Stimulated activated CD4-positive, alpha-beta T cell treated with anti-CD3 and anti-CD28 coated beads, Interleukin-15, amount 100 ng/mL, for 24 hours (primary cell): ENCODE measurements at places on chromosomes 12 and 14.

DNA sequence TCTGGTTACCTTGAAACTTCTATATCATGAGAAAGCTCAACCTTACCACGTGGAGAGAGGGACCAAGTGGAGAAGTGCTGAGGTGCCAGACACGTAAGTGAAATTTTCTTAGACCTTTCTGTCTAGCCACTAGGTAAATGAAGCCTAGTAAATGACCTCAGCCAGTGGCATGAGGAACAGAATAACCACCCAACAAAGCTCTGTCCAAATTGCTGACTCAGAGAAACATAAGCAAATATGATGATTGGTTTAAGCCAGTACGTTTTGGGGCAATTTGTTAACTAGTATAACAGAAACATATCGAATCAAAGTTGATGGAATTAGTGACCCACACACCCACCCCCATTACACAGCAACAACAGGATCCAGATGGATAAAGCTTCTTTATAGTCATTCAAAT is 75.2 kb upstream of the MAX start:
- DNase-seq = no peak

DNA sequence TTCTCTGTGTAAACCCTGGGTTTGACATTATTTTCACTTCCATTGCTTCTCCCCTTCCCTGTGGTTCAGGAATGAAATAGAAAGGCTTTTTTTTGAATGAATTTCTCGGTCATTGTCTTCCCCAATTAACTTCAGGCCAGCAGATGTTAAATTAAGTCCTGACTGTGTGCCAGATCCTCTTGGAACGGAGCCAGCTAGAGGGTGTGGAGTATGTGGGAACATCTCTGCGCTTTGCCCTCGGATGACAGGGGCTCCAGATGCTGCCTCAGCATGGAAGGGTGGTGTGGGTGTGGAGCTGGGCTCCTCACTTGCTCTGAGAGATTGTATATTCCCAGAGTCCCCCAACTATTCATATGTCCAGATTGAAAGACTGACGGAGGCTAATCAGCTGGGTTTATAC is 13.1 kb downstream of the KRT85 start:
- DNase-seq = no peak

- no peak for DNase-seq
These were observed 53.2 kb downstream of the ATG2B start for GRCh38 chr14:96309896-96310330.

- no peak for DNase-seq
These were observed 17.1 kb upstream of the PAWR start for GRCh38 chr12:79707830-79708229.

DNA sequence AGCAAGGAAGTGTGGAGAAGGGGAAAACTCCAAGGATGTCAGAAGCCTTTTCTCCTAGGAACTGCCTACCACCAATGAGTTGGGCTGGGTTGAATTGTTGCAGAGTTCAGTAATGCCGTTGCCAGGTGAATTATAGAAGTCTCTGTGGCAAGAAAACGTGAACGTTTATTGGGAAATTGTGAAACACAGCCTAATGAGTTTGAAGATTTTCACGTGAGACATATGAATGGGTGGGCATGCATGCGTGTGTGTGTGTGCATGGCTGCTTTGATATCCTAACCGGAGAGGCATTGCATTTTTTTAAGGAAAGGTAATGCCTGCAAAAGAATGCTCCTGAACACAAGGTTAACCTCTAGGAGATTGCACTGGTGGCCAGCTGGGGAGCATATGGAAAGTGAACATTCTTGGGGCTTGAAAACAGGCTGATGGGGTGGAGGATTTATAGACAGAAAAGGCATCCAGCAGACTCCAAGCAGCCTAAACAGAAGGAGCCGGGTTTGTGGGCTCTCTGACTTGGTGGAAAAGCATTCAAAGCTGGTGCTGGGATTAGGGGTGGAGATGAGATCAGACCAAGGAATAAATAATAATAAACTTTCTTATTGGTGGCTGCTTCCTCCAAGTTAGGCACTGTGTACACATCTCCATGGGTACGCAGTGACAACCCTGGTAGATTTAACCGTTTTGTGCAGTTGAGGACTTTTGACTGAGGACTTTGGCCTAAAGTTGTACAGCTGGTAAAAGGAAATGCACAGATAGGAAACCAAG is 67.8 kb downstream of the NTF3 start:
- DNase-seq = no peak

GRCh38 chr12:52300796-52301691 is 9.7 kb upstream of the KRT81 start:
- DNase-seq = no peak

- no peak for DNase-seq
These were observed 507.6 kb downstream of the PCNX1 start for GRCh38 chr14:71414631-71415403.

DNA sequence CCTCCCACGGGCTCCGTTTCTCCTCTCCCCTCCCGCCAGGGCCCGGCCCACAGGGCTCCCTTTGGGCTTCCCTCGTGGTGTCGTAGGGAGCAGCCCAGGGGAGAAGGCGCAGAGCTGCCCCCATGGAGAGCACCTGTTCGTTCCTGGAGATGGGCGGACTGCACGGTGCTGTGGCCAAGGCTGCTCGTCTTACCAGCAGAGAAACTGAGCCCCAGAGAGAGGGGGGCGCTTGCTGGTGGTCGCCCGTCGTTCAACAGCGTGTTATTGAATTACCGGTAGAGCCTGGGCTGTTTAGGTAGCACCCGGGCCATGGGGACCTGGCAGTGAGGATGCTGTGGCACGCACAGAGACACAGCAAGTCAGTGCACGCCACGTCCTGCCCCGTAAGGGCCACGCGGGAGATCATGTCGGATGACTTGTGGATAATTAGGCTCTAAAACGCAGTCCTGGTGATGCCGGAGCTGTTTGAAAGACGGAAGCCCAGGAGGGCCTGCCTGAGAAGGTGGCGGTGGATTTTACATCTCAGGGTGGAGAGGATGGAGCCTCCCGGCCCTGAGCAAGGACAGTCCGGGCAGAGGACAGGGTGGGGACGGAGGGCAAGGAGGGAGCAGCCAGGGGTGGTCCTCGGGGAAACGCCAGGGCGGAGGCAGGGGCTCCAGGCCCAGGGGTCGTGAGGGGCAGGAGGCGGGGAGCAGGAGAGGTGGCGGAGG is 134.4 kb downstream of the ADGRD1 start:
- no peak for DNase-seq

DNA sequence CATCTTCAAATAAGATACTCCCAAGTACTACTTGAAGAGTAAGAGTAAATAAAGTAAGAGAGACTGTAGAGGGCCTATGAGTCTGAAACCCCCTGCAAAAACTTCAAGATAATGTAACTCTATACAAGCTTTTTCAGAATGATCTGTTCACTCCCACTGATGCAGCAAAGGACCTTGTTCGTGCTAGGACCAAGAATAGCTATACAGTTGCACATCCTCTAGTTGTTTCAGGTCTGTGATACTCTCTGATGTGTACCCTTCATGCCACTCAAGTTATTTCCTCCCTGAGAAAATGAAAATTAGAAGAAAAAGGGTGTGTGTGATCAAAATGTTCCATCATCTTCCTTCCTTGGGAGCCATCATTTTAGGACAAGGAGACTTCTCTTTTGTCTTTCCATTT is 204.4 kb downstream of the ALX1 start:
- DNase-seq = no peak

- no peak for DNase-seq
These were observed 4.1 kb downstream of the TEP1 start for GRCh38 chr14:20409226-20409625.

DNA sequence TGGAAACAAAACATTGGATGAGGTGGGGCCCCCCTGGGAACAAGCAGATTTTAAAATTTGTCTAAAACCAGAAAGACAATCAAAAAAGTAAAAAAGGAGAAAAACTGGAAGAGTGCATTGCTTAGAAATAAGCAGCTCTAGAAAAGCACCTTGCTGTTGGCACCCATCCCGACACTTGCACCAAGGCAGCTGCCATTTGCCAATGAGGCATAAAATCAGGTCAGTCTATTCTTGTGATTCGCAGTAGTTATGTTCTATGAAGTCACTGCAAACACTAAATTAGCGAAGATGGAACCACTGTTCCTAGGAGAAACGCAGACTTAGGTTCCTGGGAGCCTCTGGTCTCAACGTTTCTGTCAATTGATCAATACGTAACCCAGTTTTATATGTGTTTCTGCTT is 16.2 kb downstream of the VPS33A start:
- no peak for DNase-seq

DNA sequence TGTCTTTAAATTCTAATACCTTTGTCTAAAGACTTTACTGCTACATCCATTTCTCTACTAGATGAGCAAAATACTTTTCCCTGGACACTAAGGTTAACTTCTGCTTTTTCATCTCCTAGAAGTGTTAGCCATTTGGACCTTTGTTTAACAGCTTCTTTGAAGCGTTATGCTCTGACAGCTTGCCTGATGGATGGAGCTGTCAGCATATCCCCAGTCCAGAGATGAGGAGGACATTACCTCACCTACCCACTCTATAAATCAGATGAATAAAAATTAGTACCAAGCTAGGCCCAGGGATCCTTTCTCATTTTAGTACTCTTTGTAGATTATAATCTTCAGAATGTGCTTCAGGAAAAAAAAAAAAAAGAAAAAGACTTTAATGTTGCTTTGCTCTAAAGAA is 222.7 kb downstream of the PELI2 start:
- no peak for DNase-seq

GRCh38 chr12:6092784-6093722 is 31.4 kb downstream of the VWF start:
- DNase-seq = no peak

DNA sequence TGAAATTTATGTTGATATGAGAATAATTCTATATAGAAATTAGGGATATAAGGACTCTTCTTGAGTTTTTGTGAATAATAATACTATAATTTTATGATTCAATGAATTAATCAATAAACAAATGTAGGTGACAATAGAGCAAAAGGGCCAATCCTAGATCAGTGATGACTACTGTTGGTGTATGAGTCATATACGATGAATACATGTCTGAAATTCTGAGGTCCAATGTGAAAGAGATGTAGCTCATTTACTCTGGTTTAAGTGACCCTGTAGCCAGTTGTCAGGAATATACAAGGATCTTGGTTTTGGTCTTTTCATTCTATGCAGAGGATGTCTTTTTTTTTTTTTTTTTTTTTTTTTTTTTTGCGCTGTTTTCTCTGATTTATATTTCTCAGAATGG is 72.1 kb upstream of the RTL1 start:
- DNase-seq = no peak

- peak; percentile 39 for DNase-seq
These were observed 80.0 kb downstream of the NTF3 start for GRCh38 chr12:5511644-5512600.

- no peak for DNase-seq
These were observed 141.1 kb downstream of the CAND1 start for GRCh38 chr12:67410246-67410645.

DNA sequence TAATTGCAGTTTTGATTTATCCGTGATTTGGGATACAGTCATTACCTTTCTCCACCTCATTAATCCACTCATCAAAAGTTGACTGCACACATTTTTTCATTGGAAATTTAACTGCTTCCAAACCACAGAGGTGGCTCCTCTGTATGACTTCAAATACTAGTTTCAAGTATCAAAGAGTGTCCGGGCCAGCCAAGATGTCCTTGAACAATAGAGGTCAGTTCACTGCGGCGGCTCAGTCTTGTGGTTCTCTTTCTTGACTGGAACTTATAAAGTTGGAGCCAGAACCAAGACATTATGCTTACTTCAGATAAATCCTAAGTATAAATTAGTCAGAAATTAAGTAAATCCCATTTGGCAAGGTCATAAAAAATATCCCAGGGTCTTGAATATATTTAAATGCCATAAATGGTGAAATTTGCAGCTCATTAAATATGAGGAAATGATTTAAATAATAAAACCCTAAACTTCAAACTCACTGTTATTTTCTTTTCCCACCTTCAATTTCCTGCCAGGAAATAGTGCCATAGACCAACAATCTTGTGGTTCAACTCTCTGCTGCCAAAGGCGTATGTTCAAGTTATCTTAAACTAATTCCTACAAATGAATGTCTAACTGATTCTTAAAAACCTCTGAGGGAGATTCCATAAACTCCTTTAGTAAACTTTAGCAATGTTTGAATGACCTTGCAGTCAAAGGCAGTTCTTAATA is 360.8 kb downstream of the AEBP2 start:
- no peak for DNase-seq

- no peak for DNase-seq
These were observed 40.1 kb upstream of the WNK1 start for GRCh38 chr12:712172-712863.

- DNase-seq = no peak
These were observed 38.0 kb upstream of the BDKRB2 start for GRCh38 chr14:96166461-96167223.

DNA sequence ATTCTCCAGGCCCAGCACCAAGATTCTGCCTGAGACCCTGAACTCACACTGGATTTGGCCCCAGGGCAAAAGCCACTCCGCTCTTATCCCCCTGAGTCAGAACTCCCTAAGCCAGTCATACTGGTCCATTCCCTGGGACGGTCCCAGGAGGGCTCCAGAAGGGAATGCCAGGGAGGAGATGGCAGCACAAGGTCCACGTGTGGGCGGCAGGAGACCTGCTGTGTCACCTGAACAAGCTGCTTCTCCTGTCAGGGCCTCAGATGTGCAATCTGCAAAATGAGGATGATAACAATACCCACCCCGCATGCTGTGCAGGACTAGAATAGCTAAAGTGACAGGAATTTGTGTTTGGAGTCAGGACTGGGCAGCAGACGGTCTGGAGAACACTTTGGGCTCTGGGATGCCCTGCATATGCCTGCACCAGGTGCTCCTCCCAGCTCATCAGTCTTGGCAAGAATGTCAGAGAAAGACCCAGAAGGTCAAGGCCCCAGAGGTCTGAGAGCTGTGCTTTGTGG is 40.3 kb downstream of the CMKLR1 start:
- DNase-seq = no peak

GRCh38 chr14:76771437-76771980 is 10.2 kb downstream of the VASH1 start:
- DNase-seq = no peak

- DNase-seq = peak; percentile 64
These were observed 4.0 kb downstream of the RBM19 start for GRCh38 chr12:113961921-113962710.

GRCh38 chr12:58671196-58671595 is 249.1 kb downstream of the LRIG3 start:
- DNase-seq = no peak

DNA sequence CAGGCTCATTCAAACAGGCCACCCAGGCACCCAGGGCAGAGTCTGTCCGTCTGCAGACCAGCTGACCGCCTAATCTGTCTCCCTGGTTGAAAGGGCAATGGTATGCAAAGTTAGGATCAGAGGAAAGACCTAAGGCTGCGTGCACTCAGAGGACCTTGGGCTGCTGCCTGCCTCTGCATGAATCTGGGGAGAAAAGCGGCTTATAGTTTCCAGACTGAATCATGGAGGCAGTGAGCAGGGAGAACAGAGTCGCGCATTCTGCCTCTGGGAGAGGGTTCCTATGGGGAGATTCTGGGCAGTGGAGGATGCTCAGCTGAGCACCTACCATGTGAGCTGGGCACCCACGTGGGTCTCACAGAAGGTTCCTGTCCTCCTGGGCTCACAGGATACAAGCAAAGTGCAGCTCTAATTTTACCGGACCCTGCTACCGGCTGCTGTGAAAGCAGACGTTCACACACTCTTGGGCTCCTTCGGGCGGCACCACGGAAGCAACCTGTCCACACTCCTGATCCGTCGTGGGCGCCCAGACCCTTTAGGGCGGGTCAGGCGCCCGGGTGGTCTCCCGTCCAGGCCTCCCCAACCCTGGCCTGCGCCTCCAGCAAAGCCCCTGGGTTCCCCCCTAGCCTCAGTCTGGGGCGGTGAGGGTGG is 772 bp downstream of the SCARB1 start:
- peak; percentile 48 for DNase-seq
